Stimulated activated CD8-positive, alpha-beta memory T cell treated with anti-CD3 and anti-CD28 coated beads, Interleukin-4, amount 100 ng/mL, for 1 hour (primary cell): ENCODE measurements at places on chromosomes 6 and 20.

GRCh38 chr6:72040111-72040510, 153.8 kb downstream of the RIMS1 start:
- no peak for DNase-seq

DNA sequence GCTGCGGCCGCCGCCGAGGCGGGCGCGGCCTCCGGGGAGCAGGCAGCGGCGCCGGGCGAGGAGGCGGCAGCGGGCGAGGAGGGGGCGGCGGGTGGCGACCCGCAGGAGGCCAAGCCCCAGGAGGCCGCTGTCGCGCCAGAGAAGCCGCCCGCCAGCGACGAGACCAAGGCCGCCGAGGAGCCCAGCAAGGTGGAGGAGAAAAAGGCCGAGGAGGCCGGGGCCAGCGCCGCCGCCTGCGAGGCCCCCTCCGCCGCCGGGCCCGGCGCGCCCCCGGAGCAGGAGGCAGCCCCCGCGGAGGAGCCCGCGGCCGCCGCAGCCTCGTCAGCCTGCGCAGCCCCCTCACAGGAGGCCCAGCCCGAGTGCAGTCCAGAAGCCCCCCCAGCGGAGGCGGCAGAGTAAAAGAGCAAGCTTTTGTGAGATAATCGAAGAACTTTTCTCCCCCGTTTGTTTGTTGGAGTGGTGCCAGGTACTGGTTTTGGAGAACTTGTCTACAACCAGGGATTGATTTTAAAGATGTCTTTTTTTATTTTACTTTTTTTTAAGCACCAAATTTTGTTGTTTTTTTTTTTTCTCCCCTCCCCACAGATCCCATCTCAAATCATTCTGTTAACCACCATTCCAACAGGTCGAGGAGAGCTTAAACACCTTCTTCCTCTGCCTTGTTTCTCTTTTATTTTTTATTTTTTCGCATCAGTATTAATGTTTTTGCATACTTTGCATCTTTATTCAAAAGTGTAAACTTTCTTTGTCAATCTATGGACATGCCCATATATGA, 3.2 kb downstream of the MARCKS start:
- no peak for DNase-seq

- DNase-seq = no peak
Observed at GRCh38 chr20:58306421-58307261, 2.9 kb upstream of the RAB22A start.

GRCh38 chr6:167779993-167780655, 46.6 kb upstream of the AFDN start:
- no peak for DNase-seq

DNA sequence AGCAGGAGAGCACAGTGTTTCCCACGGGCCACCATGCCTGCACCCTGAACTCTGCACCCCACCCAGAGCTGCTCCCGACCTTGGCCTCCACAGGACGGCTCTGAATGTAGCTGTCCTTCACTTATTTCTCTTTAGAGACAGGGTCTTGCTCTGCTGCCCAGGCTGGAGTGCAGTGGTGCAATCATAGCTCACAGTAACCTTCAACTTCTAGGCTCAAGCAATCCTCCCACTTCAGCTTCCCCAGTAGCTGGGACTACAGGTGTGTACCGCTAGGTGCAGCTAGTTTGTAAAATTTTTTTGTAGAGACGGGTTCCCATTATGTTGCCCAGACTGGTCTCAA, 130.9 kb downstream of the AGPAT4 start:
- no peak for DNase-seq

- DNase-seq = no peak
Observed at GRCh38 chr6:31851485-31851832, 11.2 kb downstream of the NEU1 start.

- DNase-seq = no peak
Observed at GRCh38 chr20:42214074-42214473, 595.9 kb upstream of the CHD6 start.

DNA sequence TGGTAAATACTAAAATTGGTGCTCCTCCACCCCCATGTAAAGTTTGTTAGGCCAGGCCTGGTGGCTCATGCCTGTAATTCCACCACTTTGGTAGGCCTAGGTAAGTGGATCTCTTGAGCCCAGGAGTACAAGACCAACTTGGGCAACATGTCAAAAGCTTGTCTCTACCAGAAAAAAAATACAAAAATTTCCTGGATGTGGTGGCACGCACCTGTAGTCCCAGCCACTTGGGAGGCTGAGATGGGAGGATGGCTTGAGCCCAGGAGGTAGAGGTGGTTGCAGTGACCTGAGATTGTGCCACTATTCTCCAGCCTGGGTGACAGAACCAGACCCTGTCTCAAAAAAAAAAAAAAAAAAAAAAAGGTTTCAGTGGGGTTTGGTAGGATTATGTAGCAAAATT, 41.7 kb downstream of the ITCH start:
- no peak for DNase-seq

DNA sequence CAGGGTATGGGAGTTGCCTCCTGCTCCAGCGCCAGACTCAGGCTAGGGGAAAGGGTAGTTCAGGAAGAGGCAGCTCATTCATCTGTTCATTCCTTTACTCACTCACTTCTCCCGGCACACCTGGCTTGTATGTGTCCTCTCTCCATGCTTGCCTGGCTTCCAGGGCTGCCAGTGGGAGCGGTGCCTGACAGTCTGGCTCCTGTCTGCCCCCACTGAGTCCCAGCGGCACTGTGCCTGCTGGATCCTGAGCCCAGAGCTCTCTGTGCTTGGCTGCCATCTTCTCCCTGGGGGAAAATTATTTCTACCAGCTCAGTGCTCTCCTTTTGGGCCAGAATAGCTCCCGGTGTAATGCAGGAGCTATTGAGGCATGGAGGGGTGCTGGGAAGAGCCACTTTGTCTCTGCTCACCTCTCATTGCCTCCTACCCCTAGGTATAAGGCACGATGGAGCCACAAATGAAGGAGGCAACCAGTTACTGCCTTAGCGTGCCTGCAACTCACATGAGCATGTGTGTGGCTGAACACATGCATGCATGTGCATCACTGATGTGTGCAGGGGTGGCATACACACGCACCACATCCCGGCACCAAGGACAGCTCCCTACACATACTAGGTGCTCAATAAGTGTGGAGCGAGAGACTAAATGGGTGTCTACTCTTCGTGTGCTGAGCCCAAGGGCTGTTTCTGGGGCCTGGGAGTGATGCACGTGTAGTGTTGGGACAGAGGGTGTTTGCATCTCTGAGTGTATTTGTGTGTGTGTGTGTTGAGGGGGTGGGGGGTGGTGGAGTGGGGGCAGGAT, 46.6 kb downstream of the CDH22 start:
- DNase-seq = no peak

GRCh38 chr6:150924808-150925589, 59.5 kb downstream of the MTHFD1L start:
- DNase-seq = no peak

DNA sequence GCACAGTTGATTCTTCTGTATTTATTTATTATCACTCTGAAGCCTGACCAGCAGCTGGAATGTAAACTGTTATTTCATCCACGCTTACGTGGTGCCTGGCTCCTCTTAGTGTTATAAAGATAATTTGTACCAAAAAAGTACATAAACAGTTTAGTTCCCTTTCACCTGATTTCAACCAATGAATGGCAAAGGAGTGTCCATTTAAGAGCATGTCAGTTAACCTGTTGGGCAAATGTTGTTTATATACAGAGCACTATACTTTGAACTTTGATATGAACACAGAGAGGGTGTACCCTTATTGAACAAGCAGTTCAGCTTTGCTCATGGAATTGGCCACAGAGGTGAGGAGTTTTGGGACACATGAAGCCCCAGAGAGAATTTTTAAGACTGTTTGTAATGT, 7.2 kb upstream of the CTCFL start:
- no peak for DNase-seq
